ENCODE measurements at places on chromosomes 5 and 9.
A peak's percentile ranks its signal among the peaks of the same experiment; 100 is the strongest.

DNA sequence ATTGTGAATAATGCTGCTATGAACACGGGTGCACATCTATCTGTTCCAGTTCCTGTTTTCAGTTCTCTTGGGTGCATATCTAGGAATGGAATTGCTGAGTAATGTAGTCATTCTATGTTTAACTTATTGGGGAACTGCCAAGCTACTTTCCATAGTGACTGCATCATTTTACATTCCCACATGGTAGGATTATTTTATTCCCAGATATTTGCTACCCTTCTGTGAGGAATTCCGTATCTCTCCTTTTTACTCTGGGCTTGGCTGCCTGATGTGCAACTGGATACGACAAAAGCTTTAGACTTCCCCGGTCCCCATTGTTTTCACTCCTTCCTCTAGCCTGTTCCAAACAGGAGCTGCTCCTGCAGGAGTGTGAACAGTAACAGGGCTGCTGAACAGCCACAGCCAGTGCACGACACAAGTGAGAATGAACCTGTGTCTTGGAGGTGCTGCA lies 7.2 kb downstream of the TAS2R1 start:
- DNase-seq, result no peak

DNA sequence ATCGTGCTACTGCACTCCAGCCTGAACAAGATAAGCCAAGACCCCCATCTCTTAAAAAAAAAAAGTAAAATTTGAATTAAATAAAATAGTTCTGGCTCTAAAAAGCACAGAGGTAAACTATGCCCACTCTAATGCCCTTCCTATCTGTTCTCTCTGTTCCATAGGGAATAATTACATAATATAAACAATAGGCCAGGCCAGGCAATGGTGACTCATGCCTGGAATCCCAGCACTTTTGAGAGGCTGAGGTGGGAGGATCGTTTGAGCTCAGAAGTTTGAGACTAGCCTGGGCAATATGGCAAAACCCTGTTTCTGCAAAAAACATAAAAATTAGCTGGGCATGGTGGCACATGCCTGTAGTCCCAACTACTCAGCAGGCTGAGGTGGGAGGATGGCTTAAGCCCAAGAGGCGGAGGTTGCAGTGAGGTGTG lies 47.4 kb downstream of the MYO10 start:
- no peak for DNase-seq

GRCh38 chr9:73104342-73104741 lies 47.3 kb upstream of the ANXA1 start:
- DNase-seq, result no peak

DNA sequence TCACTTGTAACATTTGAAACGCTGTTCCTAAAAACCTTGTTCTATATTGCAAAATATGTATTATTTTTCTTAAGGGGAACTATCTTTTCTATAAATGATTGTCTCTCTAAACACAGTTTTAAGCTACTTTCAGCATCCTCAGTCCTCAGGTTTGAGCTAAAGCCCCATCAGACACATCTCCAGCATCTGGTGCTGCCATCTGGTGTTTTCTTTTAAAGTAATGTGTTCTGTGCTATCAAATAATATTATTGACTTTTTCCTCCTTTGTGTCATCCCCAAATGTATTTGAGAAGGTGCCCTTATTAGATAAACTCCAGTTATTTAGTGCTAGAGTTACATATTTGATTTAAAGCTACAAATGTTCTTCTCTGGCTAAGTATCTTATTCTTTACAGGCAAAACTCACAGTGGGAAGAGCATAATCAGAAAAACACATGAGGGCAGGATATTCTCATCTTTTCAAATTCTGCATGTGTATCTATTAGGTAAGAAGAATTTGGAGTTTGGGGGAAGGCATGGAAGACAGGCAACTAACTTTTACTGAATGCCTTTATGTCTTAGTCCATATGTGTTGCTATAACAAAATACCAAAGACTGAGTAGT lies 27.5 kb downstream of the ZNF474 start:
- DNase-seq, result no peak

DNA sequence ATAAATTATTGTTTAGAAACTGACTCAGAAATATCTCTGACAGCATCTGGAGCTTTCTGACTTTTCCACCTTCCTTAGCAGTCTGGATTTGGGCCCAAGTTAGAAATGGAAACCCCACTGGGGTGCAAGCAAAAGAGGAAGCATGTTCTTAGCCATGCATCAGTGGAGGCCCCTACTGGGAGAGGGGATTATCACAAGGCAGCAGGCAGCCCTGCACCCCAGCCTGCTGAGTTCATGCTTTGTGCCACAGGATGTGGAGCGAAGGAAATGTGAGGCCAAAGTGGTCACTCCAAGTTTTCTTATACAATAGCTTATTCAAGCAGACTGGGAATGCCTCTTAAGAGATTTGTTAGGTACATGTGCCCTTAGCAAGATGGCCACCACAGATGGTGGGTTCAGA lies 146.5 kb upstream of the TLX3 start:
- no peak for DNase-seq

GRCh38 chr5:132466433-132467286 lies 23.9 kb downstream of the IRF1 start:
- DNase-seq, result no peak

DNA sequence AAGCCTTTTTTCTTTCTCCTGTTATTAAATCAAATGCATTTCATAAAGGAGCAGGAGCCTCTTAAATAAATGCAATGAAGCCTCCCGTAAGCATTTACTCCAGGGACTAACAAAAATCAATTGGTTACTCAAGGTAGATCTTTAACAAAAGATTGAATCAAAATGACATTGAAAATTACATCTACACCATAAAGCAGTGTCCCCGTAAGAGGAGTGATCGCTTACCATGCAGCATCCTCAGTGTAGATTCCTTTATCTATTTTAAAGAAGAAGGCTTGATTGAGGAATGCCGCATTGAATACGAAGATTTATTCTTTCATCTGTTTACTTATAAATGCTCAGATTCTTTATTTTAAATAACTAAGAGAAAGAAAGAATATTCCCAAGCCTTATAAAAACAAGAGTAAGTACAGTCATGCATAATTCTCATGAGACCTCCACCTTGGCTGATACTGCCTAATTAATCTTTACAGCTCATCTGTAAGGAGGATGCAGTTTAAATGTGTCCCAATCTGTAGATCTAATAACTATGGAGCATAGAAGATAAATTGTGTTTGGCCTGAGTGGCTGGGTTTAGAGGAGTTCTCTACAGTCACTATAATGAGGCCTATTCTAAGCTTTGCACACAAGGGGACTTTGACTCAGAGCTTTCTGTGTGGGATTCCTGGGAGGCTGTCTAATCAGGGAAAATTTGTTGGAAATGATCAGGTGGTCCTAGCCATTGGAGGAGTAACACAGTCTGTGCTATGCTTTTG lies 55.1 kb downstream of the PLPPR1 start:
- DNase-seq, result no peak

GRCh38 chr5:114296191-114296590 lies 65.7 kb upstream of the KCNN2 start:
- no peak for DNase-seq

DNA sequence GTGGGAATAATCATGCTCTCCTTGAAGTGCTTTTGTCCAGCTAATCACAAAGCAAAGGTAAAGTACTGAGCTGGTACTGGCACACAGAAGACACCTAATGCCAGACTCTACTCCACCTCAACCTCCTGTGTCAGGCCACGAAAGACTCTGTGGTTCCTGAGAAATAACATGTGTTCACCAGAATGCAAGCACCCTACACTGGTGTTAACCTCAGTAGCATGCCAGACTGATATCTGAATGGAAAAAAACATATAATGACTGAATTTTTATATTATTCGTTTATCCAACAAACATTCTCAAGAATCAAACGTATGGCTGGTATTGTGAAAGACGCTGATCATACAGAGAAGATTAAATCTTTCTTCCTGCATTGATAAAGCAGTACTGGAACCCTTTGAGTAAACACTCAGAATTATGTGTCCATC lies 97.1 kb upstream of the IFNE start:
- no peak for DNase-seq

DNA sequence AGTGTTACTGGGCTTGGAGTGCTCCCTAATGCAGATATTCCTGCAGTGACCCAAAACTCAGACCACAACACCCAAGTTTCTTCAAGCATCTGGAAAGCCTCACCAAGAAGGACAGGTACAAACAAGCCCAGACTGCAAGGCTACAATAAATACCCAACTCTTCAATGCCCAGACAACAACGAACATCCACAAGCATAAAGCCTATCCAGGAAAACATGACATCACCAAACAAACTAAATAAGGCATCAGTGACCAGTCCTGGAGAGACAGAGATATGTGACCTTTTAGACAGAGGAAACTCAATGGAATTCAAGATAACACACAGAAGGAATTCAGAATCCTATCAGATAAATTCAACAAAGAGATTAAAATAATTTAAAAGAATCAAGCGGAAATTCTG lies 605.6 kb downstream of the PDE4D start:
- no peak for DNase-seq

DNA sequence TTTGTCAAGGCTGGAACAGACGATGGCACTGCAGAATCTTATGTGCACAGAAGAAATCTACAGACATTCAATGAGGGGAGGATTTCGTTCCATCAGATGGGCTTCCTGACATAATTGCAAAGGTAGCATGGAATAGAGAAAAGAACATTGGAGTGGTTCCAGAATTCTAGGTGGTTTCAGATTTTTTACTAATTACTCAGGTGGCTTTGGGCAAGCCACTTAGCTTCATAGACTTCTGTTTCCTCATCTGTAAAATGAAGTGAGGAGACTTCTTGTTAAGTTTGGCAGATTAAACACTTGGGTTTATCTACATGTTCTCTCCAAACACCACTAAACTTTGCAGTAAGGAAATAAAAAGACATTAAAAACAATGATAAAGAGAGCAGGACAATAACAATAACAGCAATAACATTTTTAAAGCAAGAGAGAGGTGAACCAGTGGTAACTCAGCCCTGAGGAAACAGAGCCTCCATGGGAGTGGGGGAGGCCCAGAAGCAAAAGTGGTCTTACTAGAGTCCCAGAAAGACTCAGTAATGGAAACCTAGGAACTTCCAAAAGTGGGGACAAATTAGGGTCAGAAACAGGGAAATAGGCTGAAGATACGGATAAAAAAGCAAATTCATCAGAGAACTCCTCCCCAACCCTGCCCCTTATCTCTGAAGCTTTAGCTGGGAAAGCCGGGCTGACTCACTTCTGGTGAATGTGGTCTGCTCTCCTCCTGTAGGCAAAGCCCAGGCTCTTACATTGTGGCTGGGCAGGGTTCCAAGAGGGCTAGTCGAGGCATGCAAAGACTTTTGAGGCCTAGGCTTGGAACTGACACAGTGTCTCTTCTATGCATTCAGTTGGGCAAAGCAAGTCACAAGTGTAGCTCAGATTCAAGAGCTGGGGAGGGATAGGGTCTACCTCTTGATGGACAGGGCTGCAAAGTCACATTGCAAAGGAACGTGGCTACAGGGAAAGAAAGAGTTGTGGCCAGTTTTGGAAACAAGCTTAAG lies 11.8 kb upstream of the ACTBL2 start:
- peak; percentile 34 for DNase-seq

DNA sequence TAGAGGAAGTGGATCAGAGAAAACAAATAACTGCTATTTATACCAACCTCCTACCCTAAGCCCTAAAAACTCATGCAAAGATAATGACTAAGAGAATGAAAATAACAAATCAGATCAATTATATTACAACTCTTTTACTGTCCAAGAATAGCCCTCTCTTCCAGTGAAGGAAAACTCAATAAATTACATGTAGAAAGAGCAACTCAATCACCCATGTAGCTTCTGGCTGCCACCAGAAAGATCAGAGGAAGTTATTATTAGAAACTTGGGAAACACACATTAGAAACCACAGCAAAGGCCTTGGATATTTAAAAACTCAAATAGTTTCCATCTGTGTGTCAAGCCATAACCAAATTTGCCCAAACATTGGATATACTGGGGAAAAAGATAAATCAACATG lies 134.0 kb upstream of the TARS1 start:
- DNase-seq, result no peak

GRCh38 chr9:89543111-89543510 lies 45.2 kb upstream of the SEMA4D start:
- DNase-seq, result no peak

GRCh38 chr5:158039441-158039840 lies 180.5 kb upstream of the CLINT1 start:
- no peak for DNase-seq

DNA sequence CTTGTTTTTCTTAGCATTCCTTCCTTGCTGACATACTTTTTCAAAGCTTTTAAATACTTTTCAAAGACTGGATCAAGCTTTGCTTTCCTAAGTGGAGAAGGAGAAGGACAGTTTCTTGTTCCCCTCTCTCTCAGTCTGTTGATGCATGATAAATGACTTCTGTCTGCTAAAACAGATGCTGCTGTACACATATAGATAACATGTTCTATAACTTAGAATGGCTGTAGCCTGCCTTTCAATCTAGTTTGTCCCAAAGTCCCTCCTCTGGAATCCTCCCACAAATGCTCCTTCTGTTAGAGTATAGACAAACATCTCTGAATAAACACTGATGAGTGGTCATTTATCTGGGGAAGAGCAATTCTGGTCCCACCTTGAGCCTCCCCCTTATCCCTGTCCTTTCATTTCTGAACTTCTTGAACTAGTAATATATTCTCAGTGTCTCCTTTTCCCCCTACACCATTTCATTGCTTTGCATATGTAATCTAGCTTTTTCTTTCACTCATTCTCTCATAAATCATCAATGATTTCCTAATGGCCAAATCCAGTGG lies 5.4 kb upstream of the HEMGN start:
- no peak for DNase-seq

DNA sequence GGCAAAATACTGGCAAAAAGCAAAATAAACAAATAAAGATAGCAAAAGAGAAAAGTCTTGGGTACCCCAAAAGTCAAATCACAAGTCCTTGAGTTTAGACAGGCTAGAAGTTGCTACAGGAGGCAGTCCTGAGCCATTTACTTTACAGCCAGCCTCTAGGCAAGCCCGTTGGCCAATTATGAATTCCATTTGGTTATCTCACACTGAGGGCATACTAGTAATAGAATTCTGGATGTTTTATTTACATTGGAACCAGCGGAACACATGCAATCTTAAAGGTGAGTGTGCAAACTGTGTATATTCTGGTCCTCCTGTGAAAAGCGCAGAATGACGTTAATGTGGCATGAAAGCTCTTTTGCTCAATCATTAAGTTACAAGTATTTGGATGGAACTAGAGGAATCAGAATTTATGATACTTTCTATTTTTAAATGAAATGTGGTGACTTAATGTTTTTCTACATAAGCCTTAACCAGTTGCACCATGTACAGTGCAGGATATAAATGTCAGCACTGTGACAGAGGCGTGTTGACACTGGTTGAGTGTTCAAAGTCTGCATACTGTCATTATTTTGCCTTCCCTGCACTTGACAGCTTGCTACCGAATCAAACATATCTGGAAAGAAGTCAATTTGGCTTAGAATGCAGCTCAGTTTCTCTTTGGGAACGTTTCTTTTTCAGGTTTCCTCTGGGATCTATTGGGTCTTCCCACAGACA lies 7.9 kb downstream of the GDNF start:
- DNase-seq, result no peak

GRCh38 chr9:17319864-17320263 lies 185.0 kb downstream of the CNTLN start:
- DNase-seq, result no peak
